ENCODE measurements at places on chromosomes 3 and 15.

GRCh38 chr15:46956456-46956855 is 760.8 kb upstream of the SEMA6D start:
- DNase-seq, result no peak

- DNase-seq, result no peak
Measured at GRCh38 chr3:56303487-56303886, 164.8 kb downstream of the ERC2 start.

DNA sequence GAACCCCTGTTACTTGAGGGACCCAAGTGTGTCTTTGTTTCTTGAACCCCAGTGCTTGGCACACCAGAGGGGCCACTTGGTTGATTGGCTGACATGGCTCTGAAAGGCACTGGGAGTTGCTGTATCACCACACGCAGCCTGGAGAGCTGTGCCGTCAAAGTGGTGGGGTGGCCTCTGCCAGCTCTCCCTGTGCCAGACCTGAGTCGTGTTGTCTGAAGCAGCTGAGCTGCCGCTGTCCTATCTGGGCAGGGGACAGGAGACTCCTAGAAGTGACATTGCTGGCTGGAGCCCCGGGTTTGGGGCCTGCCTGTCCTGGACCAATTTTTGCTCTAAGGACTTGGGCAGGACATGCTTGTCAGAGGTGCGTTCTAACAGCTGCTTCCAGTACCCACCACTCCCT is 5.5 kb upstream of the SNX22 start:
- DNase-seq, result no peak

DNA sequence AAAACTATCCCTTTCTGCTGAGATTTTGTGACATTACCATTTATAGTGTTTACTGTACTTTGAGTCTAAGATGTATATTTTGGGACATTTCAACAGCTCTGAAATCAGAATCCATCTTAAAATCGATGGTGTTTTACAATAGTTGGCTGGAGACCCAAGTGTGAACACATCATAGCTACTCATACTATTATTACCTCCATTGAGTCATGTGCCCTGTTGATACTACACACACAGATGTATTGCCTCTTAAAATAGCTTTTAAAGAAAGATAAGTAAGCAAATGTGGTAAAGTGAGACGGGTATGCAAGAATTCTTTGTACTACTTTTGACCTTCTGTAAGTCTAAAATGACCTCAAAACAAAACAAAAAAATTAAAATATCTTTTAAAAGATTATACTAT is 6.7 kb downstream of the LMOD3 start:
- DNase-seq, result no peak

DNA sequence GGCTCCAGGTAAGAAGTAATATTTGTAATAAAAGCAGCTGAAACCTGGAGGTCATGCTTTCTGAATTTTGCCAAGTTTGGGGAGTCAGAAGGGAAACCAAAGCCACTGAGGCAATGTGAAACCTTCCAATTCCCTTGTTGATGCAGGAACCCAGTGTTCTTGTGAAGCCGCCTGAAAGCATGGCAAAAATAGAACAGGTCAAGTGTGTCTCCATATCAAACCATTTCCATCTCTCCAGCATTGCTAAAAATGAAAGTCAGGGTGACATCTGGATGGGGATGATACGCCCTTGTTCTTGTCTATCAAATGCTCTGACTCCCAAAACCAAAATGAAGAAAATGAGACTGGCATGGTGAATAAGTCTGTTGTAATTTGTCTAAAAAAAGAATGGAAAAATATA is 362.5 kb downstream of the VPS13C start:
- DNase-seq, result no peak

- DNase-seq, result no peak
Measured at GRCh38 chr3:176469694-176470205, 727.5 kb downstream of the TBL1XR1 start.

DNA sequence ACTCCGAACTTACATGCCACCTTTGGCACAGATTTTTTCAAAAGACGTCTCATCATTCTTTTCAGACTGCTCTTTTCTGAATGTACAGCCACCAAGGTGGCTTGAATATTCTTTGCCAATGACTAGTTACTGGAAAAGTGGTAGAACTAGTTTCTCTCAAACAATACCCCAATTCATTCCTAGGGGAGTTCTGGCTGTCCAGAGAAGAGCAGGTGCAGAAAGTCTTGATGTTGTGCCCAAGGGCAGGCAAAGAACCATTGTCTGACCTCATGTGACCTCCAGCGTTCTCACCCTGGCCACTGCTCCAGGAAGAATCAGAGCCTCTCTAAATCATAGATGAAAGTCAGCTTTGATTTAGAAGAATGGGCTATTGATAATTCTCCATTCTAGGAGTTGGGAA is 5.5 kb downstream of the LMOD3 start:
- no peak for DNase-seq

GRCh38 chr3:81544385-81544784 is 217.1 kb downstream of the GBE1 start:
- DNase-seq, result no peak

DNA sequence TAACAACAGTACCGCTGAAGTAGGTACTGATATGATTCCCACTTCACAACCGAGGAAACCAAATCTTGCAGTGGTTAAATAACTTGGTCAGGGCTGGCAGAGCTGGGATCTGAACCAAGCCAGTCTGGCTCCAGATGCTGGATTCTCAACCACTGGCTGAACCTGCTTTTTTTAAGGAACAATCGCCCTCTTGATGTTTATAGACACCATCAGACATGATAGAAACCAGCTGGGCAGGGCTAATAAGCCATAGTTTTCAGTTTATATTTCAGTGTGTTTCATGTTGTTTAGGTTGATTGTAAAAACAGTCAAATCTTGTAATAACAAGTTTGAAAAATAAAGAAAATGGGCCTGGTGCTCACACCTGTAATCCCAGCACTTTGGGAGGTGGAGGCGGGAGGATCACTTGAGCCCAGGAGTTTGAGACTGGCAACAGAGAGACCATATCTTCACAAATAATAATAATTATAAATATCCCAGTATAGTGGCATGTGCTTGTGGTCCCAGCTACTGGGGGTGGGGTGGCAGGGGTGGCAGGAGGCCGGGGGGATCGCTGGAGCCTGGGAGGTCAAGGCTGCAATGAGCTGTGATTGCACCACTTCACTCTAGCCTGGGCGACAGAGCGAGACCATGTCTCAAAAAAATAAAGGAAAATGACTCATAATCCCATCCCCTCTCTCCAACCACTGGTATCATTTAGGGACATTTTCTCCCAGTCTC is 36.7 kb downstream of the XYLB start:
- DNase-seq, result no peak

- no peak for DNase-seq
Measured at GRCh38 chr3:132265488-132265887, 51.7 kb upstream of the ACP3 start.

DNA sequence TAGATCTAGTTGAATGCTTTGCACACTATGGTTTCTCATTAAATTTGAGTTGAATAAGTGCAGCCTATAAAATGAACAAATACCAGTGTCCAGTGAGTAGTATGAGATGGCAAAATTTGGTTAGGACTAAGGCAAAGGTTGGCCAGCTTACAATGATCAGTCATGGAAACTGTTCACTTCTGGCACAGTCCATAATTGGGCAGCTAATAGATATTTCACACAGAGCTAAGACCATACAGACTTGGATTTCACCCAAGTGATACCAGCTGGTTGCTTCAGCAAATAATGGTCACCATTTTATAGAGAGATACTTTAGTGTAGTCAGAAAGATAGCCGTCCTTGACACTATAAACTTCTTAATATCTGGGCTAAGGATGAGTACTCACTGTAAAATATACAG is 15.7 kb downstream of the GAP43 start:
- DNase-seq, result no peak

DNA sequence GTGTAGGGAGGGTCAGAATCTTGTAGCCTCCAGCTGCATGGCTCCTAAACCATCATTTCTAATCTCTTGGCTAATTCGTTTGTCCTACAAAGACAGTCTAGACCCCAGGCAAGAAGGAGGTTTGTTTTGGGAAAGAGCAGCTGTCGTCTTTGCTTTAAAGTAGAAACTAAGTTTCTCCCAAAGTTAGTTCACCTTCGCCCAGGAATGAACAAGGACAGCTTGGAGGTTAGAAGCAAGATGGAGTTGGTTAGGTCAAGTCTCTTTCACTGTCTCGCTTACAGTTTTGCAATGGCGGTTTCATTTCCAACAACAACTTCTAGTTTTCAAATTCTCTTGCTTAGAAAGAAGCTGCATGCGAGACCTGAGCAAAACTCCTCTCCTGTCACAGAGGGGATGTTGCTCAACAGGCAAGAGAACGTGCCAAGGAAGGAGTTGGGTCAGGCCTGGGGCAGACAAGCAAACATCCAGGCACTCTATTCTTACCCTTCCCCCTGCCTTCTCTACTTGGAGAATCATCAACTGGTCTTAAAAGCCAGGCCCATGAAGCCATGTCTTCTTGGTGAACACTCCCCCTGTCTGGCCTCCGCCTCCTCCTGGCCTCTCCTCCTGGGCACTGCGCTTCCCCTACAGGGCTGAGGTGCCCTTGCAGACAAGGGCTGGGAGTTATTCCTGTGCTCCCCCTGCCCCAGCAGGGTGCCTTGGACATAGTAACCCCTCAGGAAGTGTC is 57.6 kb downstream of the TMEM44 start:
- no peak for DNase-seq

DNA sequence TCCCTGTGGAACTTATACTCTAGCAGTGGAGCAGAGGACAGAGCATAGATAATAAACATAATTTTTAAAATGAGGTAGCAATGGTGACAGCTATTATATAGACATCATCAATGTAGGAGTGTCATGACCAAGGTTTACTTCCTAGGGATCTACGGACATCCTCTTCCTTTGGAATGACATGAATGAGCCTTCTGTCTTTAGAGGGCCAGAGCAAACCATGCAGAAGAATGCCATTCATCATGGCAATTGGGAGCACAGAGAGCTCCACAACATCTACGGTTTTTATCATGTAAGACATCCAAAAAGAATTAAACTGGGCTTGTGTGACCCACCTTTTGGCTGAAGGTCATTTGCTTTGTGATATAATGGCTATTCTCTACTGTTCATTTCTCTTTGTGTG is 30.1 kb upstream of the CAPN3 start:
- no peak for DNase-seq

DNA sequence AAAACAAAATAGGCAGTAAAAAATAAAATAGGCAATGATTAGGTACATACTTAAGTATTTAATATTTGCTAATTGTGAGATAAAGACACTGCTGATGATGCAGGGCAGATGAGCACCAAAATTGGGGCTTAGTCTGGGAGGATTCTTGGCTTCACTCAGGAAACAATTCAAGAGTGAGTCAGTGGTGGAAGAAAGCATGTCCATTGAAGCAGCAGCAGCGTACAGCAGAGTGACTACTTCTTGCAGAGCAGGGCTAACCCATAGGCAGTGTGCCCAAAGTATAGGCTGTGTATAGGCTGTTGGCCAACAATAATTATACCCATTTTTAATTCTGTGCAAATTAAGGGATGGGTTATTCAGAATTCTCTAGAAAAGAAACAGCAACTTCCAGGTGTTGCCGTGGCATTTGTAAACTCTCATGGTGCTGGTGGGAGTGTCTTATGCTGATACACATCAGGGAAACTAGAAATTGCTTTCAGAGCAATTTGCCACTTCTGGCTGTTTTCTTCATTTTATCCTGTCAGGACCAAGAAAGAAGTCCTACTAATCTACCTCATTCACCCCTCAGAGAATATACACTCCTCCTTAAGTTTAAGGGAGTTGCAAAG is 317.3 kb upstream of the NAALADL2 start:
- no peak for DNase-seq

GRCh38 chr3:67683522-67683921 is 29.1 kb upstream of the SUCLG2 start:
- no peak for DNase-seq

DNA sequence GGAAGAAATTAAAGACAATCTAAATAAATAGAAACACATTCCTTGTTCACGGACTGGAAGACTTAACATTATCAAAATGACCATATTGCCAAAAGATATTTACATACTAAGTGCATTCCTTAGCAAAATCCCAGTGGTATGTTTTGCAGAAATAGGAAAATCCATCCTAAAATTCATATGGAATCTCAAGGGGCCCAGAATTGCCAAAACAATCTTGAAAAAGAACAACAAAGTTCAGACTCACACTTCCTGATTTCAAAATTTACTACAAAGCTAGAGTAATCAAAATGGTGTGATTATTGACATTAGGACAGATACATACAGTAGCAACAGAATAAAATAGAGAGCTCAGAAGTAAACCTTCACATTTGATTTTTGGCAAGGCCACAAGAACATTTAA is 515.5 kb downstream of the OCA2 start:
- no peak for DNase-seq

- no peak for DNase-seq
Measured at GRCh38 chr15:35705030-35705883, 159.3 kb upstream of the DPH6 start.

DNA sequence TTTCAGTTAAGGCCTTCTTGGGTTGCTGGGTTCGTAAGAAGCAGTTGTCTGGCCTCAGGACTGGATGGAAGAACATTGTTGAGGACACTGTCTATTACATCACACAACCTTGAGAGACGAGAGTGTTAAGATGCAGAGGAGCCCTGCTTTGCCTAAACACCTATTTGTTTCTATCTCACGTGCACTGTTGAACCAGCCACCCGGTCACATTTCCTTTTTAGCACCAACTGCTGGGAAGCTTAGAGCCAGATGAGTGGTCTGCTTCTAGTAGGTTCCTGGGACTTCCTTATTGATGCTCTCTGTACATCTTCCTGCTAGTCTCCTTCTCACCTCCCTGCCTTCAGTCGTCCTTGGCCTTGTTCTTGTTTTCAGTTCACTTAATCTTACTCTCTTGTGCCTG is 22.3 kb downstream of the CAND2 start:
- no peak for DNase-seq

DNA sequence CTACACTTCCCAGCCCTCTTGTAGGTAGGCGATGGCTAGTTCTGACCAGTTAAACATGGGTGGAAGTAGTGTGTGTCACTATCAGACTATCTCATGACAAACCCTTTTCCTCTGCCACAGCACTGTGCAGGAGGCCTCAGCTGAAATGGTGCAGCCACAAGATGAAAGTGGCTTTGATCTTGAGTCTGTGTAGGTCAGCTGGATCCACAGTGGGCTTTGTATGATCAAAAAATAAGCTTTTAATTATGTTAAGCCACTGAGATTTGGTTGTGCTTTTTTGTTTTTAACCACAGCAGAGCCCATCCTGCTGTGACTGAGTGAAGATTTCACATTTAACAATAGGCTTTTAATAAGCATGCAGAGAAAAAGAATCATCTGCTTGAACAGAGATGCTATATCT is 19.7 kb downstream of the RCN2 start:
- DNase-seq, result no peak
